ENCODE measurements at places on chromosomes 3 and 15.

DNA sequence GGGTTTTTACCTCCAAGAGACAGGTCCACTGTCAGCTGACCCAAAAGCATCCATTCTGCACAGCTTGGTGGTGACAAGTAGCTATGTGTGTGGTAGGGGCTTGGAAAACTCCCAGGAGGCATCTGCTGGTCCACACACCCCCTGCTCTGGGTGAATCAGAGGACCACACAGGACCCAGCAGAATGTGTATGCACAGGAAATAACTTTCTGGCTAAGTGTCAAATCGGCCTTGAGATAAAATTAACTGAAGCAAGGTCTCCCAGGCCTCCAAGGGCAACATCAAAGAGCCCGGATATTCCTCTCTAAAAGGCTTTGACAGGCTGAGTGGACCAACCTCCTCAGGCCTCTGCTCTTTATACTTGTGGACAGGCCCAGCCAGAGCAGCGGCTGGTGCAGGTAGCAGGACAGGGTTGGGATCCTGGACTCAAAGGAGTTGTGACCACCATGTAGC is 66.5 kb downstream of the CTNNB1 start:
- no peak for DNase-seq

- no peak for DNase-seq
Measured at GRCh38 chr15:77542491-77543001, 90.2 kb downstream of the LINGO1 start.

DNA sequence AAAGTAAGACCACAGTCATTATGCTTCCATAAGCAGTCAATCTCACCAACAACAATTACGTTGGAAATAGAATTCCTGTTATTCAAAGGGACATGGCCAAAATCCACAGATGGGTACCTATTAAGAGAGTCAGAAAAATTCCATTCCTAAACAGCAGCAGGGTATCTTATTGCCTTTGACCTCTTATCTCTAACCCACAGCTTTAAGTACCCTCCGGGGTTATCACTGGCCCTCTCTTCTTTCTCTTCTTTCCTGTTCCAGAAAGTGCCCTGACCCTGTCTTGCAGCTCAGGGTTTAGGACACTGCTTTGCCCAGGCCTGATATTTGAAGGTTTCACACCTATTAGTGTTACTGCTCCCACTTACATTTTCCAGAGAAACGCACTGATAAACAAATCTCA is 428.7 kb downstream of the TBC1D5 start:
- no peak for DNase-seq

GRCh38 chr3:192653862-192654261 is 73.5 kb downstream of the FGF12 start:
- no peak for DNase-seq

DNA sequence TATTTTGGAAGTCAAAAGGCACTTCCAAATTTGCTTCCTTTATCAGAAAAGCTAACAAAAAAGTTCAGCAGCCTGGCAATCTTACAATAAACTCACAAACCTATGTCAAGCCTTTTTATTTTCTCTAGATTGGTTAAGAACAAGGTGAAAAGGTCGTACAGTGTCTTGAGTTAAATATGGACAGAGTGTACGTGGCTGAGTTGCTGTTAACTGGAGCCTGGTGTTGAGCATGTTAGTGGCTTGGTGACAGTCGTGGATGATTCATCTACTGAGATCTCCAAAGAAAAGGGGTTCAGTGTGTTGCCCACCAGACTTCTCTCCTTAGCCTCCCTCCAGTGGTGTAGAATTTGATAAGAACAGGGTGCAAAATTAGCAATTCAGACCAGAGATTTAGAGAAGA is 89.7 kb downstream of the SSR3 start:
- DNase-seq, result no peak

- no peak for DNase-seq
Measured at GRCh38 chr3:104740874-104741379, 625.8 kb upstream of the ALCAM start.

GRCh38 chr15:97761110-97761509 is 199.4 kb upstream of the ARRDC4 start:
- no peak for DNase-seq

GRCh38 chr3:30943206-30943605 is 48.7 kb upstream of the GADL1 start:
- DNase-seq, result no peak

DNA sequence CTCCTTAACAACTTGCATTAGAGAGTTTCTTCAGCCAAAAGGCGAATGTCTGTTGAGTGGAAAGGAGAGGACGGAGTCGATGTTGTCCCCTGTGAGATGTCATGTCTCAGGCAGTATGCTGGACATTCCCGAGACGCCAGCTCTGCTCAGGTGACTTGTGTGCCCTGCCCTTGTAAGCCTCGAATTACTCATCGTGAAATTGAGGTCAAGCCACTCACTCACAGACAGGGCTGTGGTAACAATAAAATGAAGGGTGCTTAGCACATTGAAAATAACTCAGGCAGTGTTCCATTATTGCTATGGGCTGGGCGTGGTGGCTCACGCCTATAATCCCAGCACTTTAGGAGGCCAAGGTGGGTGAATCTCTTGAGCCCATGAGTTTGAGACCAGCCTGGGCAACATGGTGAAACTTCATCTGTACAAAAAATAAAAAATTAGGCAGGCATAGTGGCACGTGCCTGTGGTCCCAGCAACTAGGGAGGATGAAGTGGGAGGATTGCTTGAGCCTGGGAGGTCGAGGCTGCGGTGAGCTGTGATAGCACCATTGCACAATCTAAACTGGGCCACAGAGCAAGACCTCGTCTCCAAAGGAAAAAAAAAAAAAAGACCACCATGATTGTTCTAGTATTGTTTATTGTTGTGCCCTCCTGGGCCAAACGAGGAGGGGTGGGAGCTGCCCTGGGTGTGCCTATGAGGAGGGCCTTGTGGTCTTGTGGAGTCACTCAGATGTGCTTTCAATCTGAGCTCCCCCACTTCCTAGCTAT is 214.4 kb downstream of the THSD4 start:
- DNase-seq, result peak; percentile 50

DNA sequence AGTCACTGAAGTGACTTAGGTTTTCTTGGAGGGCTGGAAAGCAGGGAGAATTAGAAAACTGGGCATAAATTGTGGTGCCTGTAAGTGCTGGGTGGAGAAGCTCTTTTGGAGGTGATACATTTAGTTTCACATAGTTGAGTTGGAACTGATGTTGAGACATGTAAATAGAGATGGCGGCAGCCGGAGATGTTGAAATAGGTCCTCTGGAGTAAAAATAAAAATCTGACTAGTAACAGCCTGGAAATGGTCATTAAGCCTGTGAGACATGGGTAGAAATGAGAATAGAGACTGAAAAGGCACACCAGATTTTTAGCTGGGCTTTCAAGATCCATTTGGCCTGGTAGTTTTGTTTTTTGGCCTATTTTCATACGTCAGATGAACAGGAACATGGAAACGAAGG is 2.9 kb upstream of the NIT2 start:
- no peak for DNase-seq

- DNase-seq, result no peak
Measured at GRCh38 chr3:52593103-52593502, 56.7 kb downstream of the UQCC5 start.

GRCh38 chr3:110165753-110166152 is 828.4 kb upstream of the DPPA4 start:
- no peak for DNase-seq

DNA sequence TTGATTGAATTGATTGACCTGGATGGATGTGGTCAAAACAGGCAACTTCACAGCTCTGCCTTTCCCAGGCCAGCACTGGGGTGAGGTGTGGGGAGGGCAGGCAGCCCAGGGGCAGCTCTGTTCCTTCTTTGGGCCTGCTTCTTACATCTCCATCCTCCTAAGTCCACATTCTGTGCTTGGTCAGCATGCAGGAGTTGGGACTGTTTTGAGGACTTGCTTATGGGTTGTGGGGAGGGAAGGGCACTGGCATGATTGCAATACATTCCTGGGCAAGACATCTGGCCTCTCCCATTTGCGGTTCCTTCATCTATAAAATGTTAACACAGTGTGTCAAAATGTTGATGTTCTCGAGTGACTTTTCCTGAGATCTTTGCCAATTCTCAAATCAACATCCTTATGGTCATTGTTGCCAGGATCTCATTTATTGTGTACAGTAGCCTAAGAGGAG is 84.1 kb downstream of the ST6GAL1 start:
- DNase-seq, result no peak

DNA sequence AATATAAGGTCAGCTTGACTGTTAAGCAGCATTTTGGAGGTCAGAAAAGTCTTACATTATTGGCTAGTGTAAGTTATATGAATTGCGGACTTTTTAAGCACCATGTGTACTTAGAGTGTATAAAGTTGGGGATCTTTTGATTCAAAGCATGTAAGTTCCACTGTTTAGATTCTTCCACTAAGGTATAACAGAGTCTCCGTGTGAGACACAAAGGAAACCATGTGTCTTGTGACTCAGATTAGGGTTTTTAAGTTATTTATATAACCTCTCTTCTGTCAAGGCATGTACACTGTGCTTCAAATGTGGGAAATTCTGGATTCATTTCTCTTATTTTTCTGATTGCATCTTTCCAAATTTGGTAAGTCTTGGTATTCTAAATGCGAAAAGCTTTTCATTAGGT is 143.5 kb upstream of the SOX2 start:
- DNase-seq, result no peak

GRCh38 chr15:67181221-67181639 is 73.2 kb downstream of the AAGAB start:
- no peak for DNase-seq

DNA sequence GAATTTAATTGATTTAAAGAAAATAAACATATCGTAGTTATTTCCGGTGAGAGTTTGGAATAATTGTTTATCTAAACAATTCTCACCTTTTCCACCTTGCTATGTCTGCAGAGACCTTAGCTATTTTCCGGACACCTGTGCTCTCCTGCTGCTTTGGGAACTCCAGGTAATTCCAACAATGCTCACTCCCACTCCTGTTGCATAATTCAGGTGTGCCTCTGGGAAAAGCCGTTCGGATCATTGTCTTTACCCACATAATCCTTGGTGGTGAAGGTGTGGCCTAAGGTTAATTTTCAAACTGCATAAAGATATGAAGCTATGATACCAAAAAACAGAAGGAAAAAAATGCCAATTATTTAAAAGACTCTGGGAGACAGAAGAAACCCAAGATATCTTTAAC is 59.4 kb downstream of the LDHAL6B start:
- no peak for DNase-seq

DNA sequence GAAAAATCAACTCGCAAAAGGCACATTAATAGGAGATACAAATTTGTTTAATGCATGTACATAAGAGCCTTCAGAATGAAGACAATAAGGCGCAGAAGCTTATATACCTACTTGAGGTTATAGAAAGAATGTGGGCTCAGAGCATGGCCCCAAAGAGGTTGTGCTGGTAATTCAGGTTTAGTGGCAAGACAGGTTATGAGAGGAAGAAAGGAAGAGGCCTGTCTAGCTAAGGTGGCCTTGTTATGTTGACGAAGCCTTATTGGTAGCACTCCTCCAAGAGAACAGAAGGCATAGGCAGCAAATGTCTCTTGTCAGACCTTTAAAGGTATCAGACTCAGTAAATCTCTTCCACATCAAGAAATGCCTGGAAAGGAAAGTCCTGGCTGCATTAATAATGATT is 290.8 kb downstream of the MCTP2 start:
- DNase-seq, result no peak

DNA sequence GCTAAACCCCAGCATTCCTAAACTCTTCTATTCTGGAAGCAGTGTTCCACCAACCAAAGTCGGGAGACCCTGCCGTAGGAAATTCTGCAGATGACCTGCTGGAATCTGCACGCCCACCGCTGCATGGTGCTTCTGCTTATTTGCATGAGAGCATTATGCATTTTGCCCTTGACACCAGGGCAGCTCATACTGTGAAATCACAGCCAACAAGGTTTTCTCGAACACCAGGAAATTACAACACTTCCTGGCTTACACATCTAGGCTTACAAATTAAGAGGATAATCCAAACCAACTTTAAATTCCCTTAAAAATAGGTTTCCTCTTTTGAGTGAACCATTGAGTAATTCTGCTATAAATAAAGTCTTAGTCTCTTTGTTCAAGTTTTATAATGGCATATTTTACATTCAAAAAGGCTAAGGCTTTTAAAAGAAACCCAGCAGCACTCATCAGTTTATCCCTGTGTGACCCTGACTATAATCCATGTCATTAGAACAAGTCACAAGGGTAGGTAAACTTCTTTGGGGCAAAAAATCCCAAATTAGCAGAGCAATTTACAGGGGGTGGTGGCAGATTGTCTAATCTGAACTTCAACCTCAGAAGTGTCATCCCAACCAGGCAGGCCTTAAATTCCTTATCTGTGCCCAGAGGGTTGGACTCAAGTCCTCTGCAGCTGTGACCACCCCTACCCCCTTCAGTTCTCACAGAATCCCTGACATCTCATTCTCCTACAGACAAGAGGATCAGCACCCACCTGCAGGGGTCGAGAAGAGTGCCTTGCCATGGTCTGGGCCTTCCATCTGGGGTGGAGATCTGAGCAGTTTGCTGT is 33.5 kb upstream of the RBP1 start:
- no peak for DNase-seq

DNA sequence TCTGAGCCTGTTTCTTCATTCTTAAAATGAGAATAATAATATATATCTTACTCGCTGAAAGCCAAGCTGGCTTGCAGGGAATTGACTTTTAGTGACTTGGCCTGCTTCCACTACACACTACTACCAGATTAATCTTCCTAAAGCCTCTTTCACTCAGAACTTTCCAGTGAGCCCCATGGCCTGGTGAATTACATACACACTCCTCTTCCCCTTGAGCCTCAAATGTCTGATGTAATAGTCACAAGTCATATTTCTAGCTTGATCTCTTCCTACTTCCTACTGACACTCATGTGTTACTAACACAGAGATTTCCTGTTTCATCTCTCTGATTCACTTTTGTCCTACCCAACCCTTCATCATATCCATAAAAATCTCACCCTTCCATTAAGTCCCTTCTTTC is 82.7 kb upstream of the SOX2 start:
- no peak for DNase-seq

- DNase-seq, result no peak
Measured at GRCh38 chr15:63357061-63357460, 24.6 kb downstream of the CA12 start.

DNA sequence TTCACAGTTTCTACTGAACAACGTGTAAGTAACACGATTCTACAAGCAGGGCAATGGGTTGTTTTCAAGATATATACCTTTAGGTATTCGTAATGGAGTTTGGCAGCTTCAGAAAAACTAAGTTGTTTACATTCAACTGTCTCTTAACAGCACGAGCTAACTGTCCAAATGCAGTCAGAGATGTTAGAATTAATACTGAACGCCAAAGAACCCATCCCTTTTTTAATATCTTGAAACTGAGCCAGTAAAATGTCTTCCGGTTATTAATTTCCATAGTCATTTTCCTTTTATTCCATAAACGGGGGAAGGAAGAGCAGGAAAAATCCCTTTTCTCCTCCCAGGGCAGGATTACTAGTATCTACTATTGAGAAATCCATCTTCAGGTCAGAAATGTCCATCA is 129.0 kb upstream of the THBS1 start:
- no peak for DNase-seq

- DNase-seq, result no peak
Measured at GRCh38 chr3:162998205-162998604, 1501.6 kb downstream of the OTOL1 start.

All from uterus (tissue), 4 donors.